ENCODE measurements at places on chromosomes 5 and 9.

GRCh38 chr9:121557581-121558447, 58.2 kb upstream of the GGTA1 start:
- no peak for DNase-seq

DNA sequence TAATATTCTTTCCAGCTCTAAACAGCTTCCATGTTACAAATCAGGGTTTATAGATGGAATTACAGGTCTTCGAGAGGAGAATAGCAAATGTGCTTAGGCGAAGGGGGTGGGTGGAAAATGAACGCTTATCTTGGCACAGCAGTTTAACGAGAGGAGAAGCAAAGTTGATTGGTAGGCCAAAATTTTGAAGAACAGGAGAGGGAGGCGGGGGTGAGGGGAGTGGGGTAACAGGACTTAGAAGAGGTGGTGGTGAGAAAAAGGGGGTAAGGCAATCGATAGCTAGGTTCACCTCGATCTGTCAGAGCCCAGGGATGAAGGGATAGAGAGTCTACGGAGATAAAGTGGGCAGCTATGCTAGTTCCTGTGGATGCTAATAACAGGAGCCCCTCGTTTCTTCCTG, 764 bp downstream of the ANKRA2 start:
- DNase-seq, result no peak

DNA sequence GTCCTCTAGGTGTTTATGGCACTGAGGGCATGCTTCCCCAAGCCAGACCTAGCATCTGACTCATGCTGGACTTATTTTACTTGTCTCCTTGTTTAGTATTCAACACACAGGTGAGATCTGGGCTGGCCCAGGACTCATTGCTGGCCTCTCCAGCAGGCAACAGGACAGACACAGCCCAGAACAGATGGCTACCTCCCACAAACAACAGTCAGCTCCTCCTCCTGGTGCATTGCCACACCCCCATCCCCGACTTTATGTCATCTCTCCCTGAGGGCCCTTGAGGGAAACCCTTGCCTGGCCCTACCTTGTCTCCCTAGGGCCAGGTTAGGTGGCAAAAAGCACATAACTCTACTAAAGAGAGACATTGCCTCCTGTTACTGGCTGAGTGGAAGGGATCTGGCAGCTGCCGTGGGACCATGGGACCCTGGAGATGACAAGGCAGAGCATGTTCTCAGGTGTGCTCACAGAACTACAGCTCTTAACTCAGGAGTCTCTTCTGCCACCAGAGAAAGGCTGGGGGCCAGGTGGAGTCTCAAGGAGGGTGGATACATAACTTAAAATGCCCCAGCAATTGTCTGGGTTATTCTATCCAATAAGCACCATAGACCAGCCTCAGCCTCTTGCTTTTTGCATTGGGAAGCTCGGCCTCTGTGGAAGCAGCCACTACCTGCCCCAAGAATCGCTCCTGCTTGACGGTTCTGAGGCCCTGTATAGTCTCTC, 2.3 kb downstream of the ACSL6 start:
- no peak for DNase-seq

- no peak for DNase-seq
Observed at GRCh38 chr5:37638897-37639296, 200.9 kb downstream of the GDNF start.

DNA sequence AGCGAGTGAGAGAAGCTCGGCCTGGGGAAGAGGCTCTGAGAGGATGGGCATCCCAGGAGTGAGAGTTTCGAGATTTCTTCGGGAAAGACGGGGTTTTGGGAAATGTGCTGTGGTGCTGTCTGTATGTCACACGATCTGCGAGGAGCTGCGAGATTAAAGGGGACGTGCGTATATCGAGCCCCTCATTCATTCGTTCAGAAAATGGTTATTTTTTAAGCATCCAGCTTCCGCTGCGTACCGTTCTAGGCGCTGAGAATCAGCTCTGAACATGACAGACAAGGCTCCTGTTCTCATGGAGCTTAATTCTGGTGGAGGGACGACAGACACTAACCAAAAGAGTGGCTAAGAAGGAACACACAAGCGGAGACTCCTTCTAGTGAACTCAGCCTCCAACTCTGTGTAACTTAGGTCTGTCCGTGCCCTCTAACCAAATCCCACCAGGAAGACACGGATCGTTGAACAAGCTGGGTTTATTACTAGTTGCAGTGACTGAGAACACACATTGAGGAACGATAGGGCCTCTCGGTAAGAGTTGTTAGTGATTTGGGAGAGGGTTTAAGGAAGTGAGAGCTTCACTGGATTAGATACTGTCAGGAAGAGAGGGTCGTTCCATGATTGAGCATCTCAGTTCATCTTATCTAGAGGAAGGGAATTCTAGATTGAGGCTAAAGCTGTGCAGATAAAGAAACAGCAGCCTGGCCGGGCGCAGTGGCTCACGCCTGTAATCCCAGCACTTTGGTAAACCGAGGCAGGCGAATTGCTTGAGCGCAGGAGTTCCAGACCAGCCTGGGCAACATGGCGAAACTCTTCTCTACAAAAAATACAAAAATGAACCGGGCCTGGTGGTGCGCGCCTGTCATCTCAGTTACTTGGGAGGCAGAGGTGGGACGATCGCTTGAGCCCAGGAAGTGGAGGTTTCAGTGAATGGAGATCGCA, 1.0 kb upstream of the FBXW11 start:
- DNase-seq, result no peak

GRCh38 chr5:176736301-176736930, 73.9 kb upstream of the UNC5A start:
- DNase-seq, result no peak

DNA sequence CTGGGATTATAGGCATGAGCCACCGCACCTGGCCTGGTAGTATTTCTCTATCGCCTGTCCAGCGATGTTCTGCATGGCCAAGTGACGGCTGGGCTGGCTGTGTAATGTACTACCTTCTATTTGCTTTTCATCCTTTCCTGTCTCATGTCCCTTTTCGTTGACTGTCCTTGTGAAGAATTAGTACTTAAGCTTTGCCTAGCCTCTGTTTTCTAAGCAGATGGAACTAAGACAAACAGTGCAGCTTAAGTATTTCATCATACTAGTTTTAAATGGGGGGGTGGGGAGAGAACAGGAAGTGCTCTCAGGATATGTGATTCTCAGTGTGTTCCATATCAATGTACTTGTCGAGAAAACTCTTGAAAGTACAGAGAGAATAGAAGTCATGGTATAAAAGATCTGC, 31.7 kb upstream of the CCL21 start:
- DNase-seq, result no peak

- no peak for DNase-seq
Observed at GRCh38 chr5:160188141-160189015, 40.9 kb upstream of the FABP6 start.

GRCh38 chr5:160209917-160210316, 19.4 kb upstream of the FABP6 start:
- DNase-seq, result no peak

DNA sequence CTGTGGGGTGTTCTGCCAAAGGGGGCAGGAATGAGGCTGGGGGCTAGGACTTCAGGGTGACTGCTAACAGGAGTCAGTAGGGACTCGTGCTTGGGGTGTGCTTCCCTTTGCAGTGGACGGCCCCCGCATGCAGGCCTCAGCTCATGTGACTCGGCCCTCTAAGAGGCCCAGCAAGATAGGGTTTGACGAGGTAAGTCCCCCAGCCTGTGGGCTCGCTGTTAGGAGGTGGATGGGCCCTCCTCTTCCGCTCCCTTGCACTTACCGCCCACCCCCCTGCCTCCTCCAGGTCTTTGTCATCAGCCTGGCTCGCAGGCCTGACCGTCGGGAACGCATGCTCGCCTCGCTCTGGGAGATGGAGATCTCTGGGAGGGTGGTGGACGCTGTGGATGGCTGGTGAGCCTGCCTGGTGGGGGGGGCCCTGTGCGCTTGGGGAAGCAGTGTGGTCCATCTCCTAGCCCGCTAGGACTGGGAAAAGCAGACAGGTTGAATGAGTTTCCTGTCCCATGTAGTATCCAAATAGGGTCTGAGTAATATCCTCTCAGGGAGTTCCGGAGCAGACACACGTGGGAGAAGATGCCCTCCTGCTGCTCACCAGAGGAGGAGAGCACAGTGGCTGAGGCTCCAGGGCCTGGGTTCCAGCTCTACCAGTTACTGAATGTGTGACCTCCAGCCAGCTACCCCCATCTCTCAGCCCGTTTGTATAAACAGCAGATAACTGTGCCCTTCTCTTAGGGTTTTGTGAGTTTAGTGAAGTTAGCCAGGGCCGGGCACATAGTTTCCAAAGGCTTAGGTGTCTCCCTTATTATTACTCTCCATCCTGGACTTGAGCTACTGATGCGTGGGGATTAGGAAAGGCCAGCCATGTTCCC, 8.2 kb downstream of the CERCAM start:
- no peak for DNase-seq

GRCh38 chr9:113143432-113144227, 7.2 kb upstream of the SLC31A2 start:
- DNase-seq, result no peak

DNA sequence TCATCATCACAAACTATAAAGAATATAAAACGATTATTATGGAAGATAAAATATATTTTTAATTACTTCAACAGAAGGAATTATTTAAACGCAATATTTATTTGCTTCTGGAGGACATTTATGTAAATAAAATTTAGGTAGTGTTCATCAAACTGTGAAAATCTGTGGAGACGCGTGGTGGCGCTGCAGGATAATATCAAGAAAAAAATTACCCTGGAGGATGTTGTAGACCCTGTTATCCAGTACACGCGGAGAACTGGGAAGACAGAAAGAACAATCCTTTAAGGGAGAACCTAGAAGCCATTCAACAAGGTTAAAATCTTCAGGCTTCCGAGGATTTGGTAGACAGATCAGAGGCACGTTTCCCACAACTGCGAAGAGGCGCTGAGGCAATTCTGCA, at the start of gene PCDHB12:
Gene PCDHB12, plus strand, starts transcription at position 242 of the 400 bp plus-strand sequence. CDS start 189 bp downstream, outside the sequence.
- DNase-seq, result no peak

DNA sequence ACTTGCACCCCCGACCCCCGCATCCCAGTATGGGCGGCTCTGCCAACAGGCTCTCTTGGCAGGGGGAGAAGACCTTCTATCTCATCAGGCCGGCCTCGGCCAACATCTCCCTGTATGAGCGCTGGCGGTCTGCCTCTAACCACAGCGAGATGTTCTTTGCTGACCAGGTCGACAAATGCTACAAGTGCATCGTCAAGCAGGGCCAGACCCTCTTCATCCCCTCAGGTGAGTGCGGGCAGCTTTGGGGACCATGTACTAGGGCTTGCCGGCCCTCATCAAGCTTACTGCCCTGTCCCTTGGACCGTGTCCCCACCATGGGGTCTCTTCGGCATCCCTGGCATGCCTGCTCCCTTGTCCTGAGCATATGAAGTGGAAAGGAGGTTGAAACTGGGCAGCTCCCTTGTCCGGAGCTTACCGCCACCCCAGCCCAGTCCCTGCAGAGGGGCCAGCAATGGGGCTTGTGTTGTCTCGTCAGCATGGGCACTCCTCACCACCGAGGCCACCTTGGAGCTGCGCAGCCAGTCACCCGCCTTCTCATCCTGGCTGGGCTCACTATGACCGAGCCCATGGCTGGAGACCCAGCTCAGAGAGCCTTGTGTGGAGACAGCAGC, 78.1 kb downstream of the PHF2 start:
- no peak for DNase-seq

- DNase-seq, result no peak
Observed at GRCh38 chr9:114947058-114947457, 16.7 kb upstream of the TNFSF8 start.

DNA sequence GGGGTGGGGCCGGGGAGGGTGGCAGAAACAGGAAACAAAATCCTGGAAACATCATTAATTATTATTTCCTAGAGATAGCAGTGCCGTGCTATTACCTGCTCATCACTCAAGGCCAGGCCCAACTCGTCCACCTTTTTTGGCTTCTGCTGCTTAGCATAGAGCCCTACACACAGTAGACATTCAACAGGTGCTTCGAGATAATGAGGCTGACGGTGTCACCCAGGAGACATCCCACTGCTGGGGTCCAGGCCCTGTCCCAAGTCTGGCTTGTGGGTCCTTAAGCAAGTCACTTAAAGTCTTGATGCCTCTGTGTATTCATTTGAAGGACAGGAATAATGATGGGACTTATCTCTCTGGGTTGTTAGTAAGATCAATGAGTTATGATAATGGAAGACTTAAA, 506.6 kb downstream of the BNC2 start:
- DNase-seq, result no peak

GRCh38 chr9:129252937-129253802, 75.1 kb upstream of the IER5L start:
- DNase-seq, result no peak

DNA sequence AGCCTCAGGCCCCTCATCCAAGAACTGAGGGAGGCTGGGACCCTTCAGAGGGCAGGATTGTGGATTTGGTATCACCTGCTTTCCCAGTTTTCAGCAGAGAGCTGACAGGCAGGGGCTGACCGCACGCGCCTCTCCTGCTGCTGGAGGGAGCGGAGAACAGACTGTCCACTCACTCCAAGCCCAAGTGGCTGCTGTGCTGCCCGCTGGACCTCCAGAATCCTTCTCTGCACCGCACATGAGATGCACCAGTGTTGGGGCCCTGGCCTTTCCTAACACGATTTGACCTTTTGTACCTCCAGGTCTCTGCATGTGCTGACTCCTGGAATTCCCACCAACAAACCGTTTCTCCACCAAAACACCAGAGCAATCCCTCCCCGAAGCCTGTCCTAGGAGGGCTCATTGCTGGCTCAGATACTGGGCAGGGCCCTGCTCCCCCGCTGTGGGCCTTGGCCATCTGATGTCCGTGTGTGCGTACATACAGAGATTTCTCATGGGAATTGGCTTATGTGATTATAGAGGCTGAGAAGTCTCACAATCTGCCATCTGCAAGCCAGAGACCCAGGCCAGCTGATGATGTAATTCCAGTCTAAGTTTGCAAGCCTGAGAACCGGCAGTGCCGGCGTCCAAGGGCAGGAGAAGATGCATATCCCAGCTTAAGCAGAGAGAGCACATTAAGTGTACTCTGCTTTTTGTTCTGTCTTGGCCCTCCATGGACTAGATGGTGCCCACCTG, 141.7 kb downstream of the GADD45G start:
- DNase-seq, result no peak

DNA sequence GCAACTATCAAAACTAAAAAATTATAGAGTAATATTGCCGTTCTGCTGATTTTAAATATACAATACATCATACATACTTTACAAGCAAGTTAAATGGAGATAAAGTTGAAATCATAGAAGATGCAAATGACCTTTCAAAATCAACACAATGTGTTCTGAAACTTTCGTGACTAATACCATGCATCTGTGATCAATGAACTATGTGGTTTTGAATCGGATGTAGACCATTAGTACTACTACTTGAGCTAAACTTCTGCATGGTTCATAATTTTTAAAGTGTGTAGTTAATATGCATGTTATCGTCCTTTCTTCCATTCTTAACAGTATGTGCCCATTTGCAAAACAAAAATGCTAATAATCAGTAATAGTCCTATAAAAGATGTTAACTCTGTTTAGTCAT, 11.3 kb upstream of the PHF2 start:
- DNase-seq, result no peak
